ENCODE measurements at places on chromosomes 11 and 22.

DNA sequence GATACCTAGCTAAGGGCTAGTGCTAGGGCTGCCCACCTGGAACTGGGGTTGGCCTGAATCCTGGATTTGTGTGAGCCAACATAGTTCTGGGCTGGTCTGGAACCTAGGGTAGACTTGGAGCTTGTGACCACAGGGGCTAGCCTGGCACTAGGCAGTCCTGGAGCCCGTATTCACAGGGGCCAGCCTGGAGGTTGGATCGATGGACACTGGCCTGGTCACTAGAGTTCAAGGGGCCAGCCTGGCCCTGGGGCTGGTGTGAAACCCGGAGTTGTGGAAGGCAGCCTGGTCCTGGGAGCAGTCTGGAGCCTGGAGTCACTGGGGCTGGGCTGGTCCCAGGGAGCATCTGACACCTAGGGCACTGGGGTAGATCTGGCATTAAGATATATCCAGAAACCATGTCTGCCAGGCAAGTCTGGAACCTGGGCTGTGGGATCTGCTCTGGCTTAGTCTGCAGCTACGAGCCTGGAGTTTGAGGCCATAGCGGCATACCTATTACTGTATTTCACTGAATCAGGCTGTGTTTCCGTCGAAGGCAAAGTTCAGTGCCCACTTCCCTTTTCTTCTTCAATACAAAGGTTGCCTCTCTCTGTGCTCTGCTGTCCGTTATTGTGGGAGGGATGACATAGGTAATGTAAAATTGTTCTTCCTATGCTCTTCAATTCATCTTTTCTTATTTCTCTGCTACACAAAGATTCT is 9.1 kb upstream of the GLYATL1B start:
- no peak for DNase-seq

DNA sequence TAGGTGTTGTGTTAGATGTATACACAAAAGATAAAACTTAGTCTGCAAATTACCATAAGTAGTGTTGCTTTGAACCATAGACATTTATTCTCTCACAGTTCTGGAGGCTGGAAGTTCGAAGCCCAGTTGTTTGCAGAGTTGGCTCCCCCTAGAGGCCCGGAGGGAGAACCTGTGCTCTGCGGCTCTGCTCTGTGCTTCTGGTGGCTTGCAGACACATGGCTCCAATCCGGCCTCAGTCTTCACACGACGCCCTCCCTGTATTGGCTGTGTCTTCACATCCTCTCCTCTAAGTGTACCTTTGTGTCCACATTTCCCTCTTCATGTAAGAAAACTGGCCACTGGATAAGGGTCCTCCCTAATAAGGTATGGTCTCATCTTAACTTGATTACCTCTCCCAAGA is 128.4 kb downstream of the OPCML start:
- DNase-seq = no peak

DNA sequence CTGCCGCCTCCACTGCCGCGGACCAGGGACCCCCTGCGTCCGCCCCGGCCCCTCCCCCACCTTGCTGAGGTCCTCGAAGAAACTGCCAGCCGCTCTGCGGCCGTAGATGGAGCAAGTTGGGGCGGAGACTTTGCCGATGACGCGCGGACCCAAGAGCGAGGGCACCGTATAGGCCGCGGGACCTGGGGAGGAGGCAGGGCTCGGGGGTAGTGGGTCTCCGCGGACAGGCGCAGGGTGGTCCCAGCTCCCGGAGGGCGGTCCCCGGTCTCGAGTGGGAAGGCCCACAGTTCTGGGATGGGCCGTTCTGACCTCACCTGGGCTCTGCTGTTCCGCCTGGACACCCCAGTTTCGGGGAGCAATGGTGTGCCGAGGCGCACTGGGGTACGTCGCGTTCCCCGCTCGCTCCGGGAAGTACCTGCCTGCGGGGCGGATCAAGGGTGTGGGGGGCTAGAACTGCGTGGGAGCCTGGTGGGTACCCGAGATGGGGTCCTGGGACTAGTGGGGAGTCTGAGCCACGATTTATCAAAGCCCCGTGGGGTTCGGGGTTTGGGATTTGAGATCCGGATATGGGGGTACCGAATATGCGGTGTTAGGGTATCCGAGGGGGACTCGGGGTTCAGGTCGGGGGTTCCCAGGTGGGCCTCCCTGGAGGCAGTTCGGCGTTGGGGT is 1.2 kb upstream of the TYMP start:
- DNase-seq = peak; percentile 64

DNA sequence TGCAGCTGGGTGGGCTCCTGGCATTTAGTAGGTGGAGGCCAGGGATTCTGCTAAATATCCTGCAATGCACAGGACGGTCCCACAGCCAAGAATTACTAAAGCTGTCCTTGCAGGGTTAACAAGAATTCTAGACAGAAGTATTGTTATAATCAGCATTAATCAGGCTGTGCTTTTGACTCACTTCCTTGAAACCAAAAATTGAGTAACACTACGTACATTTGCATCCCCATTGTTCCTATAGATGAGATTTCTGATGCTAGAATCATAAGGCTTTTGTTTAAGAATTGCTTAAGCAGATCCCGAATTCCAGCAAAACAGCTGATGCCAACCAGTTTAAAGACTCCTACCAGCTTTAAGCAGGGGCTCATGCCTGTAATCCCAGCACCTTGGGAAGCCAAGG is 11.4 kb downstream of the SLC6A5 start:
- no peak for DNase-seq
